H9 (cell line): ENCODE measurements at places on chromosomes 11 and 22.
A peak's percentile ranks its signal among the peaks of the same experiment; 100 is the strongest.

GRCh38 chr22:43128116-43128515 lies 15.1 kb downstream of the MCAT start:
- no peak for DNase-seq

GRCh38 chr22:46240907-46241306 lies 9.2 kb downstream of the CDPF1 start:
- DNase-seq = no peak

DNA sequence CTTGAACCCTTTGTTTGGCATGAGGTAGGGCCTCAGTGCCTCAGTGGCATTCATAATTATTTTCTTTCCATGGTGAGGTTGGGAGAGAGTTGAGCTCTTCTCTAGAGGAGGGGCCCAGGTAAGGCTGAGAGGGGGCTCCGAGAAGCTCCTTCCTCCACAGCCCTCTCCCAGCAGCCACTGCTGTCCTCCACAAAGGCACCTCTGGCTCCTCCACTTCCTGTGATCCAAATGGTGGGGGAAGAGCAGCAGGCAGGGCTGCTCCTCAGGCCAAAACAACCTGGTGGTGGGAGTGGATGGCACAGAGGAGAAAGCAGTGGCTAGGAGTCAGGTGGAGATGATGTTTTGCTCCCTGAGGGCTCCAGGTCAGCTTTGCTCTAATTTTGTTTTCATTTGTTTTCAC lies 13.3 kb downstream of the ROBO4 start:
- peak; percentile 22 for DNase-seq

DNA sequence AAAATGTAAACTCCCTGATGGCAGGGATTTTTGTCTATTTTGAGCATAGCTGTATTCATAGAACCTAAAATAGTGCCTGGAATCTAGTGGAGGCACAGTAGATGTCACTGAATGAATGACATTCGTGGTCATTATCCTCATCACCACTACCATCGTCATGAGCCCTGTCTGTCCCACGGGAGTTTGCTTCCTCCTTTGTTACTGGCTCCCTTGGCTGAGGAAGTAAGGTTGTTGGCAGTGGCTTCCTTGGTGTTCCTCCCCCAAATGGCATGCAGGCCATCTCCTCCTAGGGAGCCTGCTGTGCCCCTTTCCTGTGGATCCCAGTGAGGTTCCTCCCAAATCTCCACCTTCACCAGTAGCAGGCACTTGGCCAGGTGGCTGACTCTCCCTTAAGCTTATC lies 183.0 kb downstream of the CEP164 start:
- no peak for DNase-seq

DNA sequence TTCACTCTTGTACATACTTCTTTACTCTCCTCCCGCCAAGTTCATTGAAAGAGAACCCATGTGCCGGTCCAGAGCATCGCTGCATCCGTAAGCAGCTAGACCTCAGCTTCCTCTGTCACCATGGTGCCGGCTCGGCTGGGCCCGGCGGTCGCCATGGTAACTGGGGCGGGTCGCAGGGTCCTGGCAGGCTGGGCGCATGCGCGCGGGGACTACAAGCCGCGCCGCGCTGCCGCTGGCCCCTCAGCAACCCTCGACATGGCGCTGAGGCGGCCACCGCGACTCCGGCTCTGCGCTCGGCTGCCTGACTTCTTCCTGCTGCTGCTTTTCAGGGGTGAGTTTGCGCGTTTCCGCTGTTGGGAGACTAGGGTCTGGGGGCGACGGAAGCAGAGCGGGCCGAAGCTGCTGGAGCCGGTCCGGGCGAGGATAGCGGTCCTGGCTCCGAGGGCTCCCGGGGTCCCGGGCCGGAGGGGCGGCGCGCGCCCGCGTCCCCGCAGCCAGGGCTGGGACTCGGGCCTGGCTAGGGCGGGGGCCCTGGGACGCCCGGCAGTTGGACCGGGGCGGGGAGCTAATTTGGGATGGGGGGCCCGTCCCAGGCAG lies at the start of gene JAM3:
TSS of gene JAM3 (plus strand) at position 244 of the 597 bp plus-strand sequence. CDS start at position 256, 12 bp downstream.
- peak; percentile 98 for DNase-seq

GRCh38 chr11:71482746-71483364 lies 29.9 kb downstream of the NADSYN1 start:
- DNase-seq = no peak

DNA sequence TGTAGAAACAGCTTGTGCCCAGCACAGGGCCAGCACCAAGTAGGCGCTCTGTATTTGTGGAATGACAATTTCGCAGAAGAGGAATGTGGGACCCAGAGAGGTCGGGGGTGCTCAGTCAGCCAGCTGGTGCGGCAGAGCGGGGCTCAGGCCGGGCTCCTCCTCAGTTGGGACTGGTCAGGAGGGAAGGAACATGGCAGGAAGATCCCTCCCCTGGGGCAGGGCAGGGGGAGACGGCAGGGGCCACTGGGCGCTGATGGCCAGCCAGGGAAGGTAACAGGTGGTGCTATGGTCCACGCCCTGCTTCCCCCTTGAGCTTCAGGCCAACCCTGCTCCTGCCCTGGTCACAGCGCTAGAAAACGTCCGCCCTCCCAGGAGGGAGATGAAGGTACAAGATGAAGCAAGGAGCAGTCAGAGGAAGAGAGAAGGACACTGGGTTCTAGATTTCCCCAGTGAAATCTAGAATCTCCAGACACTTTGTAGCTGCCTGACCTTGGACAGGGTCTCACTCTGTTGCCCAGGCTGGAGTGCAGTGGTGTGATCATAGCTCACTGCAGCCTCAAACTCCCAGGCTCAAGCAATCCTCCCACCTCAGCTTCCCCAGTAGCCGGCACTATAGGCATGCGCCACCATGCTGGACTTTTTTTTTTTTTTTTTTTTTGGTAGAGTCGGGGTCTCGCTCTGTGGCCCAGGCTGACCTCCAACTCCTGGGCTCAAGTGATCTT lies 13.5 kb upstream of the SPI1 start:
- DNase-seq = no peak

- DNase-seq = no peak
Observed at GRCh38 chr11:126267650-126268049, 1.0 kb downstream of the SRPRA start.

DNA sequence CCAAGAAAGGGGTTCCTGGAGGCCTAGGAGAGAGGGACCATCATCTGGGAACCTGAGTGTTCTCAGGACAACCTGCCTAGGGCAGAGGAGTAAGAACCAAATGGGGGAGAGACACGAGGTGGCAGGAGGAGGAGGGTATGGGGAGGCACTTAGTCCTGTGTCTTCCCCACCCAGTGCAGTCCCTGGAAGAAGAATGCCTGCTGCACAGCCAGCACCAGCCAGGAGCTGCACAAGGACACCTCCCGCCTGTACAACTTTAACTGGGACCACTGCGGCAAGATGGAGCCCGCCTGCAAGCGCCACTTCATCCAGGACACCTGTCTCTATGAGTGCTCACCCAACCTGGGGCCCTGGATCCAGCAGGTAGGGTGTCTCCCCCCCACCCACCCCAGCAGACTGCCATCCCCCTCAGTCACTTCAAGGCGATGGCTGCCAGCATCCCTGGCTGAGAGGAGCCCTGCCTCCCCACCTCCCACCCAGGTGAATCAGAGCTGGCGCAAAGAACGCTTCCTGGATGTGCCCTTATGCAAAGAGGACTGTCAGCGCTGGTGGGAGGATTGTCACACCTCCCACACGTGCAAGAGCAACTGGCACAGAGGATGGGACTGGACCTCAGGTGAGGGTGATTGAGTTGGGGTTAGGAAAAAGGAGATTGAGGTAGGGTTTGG lies 3.7 kb upstream of the INPPL1 start:
- DNase-seq = peak; percentile 19

GRCh38 chr11:32847511-32847910 lies 17.8 kb downstream of the PRRG4 start:
- DNase-seq = no peak

GRCh38 chr11:4090258-4090657 lies 4.3 kb upstream of the RRM1 start:
- DNase-seq = no peak

- DNase-seq = no peak
Observed at GRCh38 chr11:58391879-58392278, 14.8 kb downstream of the OR5B3 start.

DNA sequence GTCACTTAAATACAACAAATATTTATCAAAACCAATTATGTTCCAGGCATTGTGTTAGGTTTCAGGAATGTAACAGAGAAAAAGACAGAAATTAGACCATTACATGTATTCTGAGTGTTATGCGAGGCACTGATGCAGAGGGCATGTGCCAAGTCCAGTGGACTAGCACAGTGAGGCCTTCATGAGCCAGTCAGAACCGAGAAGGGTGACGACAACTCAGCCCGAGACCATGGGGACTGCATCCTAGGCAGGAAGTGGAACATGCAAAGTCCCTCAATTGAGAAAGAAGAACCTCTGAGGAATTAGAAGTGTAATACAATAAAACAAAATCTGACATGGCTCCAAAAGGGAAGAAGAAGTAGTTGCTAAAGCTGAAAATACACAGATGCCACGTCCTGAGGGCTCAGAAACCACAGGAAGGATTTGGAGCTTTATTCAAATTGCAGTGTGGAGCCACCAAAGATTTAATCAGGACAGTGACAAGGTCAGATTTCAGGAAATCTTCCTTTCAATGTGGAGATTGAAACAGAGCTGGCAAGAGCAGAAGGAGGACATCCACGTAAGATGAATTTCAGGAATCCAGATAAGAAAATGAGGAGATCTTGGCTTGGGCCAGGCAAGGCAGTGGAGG lies 529.6 kb downstream of the NTM start:
- no peak for DNase-seq

- no peak for DNase-seq
Observed at GRCh38 chr11:114482114-114482513, 42.8 kb downstream of the REXO2 start.

- peak; percentile 37 for DNase-seq
Observed at GRCh38 chr11:118436639-118437207, 431 bp downstream of the KMT2A start.

GRCh38 chr22:18024956-18025720 lies 777 bp upstream of the MICAL3 start:
- no peak for DNase-seq

- peak; percentile 8 for DNase-seq
Observed at GRCh38 chr11:70028147-70028855, 49.8 kb upstream of the ANO1 start.

DNA sequence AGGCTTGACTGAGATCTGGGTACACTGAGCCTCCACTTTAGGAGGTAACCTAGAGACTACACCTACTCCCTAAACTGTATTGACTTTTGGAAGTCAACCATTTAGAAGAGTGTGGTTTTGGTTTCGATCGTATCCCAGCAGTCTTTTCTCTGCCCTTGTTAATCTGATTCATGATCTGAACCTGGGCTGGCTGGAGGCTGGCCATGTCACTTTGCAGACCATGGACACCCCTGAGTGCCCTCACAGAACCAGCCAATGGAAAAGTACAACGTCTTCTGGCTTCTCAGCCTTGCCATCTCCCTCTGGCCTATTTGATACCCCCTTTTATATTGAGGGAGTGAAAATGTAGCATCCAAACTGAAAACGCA lies 10.8 kb downstream of the EHF start:
- no peak for DNase-seq

DNA sequence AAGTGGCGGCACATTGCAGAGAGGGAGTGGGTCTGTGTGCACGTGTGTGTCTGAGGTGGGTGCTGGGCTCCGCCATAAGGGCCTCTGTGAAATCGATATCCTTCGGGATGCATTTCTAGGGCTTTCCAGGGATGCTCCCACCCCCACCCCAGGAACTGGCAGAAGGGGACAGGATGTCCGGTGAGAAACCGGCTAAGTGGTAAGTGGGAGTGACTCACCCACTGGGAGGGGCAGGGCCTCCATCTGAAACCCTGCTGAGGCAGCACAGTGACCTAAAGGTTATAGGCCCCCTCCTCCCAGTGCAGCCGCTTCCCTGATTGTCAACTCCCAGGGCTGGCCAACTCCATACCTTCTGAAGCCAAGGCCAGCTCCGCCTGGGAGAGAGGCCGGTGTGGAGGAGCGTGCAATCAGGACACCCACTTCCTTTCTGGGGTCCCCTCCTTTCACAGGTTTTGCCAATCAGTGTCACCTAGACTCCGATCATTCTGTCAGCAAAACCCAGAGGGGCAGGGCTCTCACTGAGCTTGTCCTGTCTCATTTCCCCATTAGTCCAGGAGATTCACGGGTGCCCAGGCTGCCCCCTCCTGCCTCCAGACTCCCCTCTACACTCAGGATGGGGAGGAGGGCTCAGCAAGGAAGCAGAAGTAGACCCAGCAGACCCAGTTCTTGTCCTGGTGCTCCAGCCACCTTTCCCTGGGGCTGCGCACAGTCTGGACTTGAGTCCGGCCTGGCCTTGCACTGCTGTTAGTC lies 44.5 kb downstream of the NECTIN1 start:
- no peak for DNase-seq

GRCh38 chr22:24752088-24752623 lies 22.4 kb downstream of the PIWIL3 start:
- peak; percentile 55 for DNase-seq

- DNase-seq = no peak
Observed at GRCh38 chr11:35057926-35058668, 80.9 kb upstream of the CD44 start.

- DNase-seq = no peak
Observed at GRCh38 chr11:68835749-68836148, 6.0 kb downstream of the CPT1A start.

- no peak for DNase-seq
Observed at GRCh38 chr11:117560780-117561530, 233.3 kb downstream of the CEP164 start.

- DNase-seq = no peak
Observed at GRCh38 chr11:14124886-14125285, 162.4 kb downstream of the SPON1 start.

- DNase-seq = no peak
Observed at GRCh38 chr11:65640483-65641296, 2.8 kb downstream of the SIPA1 start.

DNA sequence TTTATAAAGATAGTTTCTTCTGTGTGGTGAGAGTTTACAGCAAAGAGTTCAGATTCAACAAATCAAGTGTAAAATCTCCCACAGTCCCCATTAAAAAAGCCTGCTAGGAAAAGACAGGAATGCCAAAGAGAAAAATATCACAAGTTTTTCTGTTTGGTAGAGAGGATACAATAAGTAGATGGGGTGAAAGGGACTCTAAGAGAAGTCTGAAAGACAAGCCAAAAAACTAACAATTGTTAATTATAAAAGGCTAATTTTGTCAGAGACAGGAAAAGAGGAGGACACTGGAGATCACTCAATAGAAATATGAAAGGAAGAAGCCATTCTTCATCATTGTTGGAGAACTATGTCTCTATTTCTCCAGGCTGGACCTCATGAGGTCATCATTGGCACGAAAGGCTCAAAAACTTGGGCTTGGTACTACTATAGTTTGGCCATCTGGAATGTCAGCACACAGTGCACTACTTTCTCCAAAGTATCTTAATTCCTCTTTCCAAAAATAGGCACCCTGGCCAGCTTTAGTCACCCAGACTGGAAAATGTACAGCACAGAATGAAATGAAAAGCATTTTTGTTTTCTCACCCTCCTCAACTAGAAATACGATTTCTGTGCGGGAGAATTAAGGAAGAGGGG lies 531 bp upstream of the SOX6 start:
- no peak for DNase-seq

DNA sequence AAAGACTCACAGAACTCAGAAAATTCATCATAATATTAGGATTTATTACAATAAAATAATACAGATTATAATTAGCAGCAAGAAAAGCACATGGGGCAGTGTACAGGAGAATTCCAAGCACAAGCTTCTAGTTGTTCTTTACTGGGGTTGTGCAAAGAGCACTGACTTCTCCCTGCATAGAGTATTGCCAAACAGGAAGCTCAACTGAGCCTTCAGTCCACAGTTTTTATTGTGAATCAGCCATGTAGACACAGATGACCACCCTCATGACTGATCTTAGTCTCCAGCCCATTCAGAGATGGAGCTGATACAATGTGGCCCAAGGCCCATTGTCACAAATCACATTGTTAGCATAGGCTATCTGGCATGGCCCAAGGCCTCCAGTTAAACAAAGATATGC lies 798.9 kb downstream of the KCNA4 start:
- no peak for DNase-seq
